Kidney (tissue), 22 donors: ENCODE measurements at places on chromosomes 1 and 21.
A peak's percentile ranks its signal among the peaks of the same experiment; 100 is the strongest.

DNA sequence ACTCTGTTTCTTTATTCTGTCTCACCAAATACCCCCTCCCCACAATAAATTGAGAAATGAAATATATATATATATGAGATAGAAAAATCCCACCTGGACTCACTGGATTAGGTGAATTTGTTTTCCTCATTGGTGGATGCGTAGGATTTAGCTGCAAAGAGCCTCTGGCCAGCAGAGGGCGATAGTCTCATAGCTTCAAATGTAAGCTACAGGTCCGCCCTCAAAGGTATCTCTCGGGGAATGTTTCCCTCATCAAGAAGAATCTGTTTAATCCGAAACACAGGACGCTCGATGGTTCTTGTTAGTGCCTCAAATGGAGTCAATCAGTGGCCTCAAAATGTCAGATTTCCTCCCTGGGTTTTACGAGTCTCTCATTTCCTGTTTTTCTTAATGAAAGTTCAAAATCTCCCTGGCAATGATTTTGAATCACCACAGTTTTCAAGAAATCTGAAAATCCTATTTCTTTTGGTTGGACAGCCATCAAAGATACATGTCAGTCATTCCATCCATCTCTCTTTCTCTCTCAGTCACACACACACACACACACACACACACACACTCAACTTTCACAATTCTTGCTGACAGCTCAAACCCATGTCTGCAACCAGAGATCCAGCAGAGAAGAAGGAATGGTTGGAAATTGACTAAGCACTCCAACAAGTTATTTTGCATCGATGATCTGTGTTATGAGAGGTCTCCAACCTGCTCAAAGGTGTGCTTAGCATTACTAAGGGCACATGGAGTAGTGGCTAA is 13.9 kb upstream of the CAMK1G start:
- peak; percentile 89 for DNase-seq

DNA sequence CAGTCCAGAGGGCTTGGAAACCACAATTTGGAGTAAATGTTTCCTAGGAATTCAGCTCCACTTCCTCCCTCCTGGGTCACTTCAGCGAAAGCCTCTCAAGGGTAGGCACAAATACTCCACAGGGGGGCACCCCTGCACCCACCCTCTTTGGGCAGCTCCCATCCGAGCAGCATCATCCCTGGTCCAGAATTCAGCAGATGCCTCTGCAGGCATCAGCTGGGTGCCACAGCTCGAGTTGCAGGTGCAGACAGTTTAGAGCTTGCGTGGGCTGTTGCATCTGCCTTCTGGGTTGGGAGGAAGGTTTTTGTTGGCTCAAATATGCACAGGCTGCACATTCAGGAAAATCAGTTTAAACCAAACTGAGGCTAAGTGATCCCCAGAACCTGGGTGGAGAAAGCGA is 25.0 kb downstream of the KANK4 start:
- DNase-seq, result no peak

- no peak for DNase-seq
Measured at GRCh38 chr1:59510249-59510648, 213.4 kb downstream of the FGGY start.

- DNase-seq, result no peak
Measured at GRCh38 chr1:74425676-74426075, 86.7 kb downstream of the LRRC53 start.

- no peak for DNase-seq
Measured at GRCh38 chr21:45551316-45551715, 9.1 kb upstream of the SLC19A1 start.

DNA sequence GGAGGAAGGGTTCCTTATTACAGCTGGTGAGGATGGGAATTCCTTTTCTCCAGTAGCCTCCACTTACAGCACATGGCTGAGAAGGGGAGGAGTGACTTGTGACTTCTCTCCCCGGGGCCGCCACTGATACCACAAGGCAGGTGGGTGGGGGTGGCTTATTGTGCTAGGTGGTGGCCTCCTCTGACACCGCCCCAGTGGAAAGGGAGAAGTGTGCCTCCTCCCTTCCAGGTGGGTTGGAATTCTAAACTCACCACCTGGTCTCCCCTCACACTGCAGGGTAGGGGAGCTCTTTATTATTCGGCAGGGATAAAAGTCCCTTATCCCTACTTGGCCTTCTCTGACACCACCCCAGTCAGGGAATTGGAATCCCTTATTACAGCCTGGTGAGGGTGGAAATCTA is 89.5 kb downstream of the CCDC30 start:
- no peak for DNase-seq

DNA sequence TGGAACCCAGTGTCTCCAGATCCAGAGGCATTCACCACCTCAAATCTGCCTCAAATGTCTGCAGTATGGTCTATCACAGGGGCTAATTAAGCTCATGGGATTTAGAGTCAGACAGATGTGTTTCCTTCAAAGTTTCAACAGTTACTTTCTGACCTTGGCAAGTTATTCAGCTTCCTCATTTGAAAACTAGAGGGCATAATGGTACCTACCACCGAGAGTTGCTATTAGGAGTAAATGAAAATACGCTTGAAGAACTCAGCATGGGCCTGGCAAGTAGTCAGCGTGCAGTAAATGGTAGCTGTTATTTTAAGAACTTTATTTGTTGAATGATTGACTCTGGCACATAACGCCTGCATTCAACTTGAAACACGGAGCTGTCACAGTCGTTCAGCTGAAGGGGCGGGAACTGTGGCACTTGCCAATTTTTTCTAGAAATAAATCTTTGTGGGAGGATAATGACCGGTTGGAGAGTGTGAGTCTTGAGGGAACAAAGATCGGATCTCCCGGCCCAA is 1.2 kb upstream of the CAP1 start:
- peak; percentile 78 for DNase-seq

GRCh38 chr1:31372751-31373055 is 173 bp downstream of the FABP3 start:
- DNase-seq, result no peak

DNA sequence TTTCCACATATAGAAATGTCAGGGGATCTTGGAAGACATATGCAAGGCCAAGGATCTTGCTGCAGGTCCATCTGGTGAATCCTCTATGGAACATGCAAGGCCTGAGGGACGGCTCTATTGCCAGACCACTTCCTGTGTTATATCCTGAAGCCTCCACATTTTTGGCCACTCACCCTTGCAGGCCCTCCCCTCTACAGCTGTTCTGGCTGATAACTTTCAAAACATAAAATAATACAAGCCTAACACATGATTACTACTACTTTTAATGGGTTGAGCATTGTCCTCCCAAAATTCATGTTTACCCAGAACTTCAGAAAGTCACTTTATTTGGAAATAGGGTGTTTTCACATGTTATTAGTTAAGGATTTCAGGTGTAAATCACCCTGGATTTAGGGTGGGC is 18.5 kb upstream of the LYPLAL1 start:
- DNase-seq, result no peak

DNA sequence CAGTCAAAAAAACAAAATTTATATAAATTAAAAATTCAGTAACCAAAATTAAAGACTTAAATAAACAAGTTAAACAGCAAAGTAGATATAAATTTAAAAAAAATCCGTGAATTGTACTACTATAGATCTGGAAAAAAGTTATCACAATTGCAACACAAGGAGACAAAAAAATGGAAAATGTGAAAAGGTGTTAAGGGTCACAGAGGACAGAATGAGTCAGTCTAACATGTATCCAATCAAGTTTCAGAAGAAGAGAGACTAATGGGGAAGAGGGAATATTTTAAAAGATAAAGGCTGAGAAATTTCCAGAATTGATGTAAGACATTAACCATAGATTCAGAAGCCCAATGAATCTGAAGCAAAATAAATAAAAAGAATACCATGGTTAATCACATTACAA is 46.0 kb downstream of the USP24 start:
- DNase-seq, result no peak

DNA sequence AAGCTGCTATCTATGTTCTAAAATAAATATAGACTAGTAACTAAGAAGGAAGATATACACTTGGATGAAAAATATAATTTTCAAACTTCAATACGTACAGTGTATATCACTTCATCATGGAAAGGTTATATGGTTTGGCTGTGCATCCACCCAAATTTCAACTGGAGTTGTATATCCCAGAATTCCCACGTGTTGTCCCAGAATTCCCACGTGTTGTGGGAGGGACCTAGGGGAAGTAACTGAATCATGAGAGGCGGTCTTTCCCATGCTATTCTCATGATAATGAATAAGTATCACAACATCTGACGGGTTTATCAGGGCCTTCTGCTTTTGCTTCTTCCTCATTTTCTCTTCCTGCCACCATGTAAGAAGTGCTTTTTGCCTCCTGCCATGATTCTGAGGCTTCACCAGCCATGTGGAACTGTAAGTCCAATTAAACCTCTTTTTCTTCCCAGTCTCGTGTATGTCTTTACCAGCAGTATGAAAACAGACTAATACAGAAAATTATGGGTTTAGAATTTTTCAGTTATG is 10.7 kb downstream of the NEGR1 start:
- DNase-seq, result no peak

DNA sequence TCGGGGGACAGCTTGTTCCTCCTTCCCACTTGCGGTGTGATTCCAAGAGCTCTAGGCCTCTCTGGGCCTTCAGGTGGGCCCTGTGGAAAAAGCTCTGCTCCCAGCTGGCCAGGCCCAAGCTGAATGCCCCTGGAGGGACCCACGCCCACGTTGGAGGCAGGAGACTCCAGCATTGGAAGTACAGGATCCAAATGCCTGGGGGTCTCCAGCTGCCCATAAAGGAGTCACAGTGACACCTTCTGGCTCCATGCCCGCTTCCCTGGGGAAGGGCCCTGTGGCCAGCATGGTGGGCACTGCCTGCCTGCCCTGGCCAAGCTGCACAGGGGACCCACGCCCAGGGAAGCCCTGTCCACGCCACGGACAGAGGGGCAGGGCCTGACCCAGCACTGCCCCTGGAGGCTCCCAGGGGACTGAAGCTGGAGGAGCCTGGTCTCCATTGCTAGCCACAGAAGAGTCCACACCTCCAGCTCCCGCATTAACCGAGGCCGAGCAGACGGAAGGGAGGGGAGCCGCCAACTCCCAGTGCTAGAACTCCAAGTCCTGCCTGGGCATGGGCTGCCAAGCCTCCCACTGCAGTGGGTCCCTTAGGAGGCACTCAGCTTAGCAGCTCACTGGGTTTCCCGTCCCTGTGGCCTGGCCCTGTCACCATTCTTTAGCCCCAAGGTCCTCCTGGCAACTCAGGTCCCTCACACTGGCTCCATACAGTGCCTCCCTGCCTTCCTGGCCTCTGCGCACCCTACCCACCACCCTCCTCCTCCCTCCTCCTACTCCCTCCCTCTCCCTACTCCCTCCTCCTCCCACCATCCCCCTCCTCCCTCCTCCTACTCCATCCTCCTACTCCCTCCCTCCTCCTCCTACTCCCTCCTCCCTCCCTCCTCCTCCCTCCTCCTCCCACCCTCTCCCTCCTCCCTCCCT is 41.9 kb downstream of the WNT9A start:
- no peak for DNase-seq

GRCh38 chr1:206803221-206803730 is 31.0 kb upstream of the IL10 start:
- DNase-seq, result no peak

GRCh38 chr1:187537936-187538335 is 709.2 kb downstream of the PLA2G4A start:
- no peak for DNase-seq

GRCh38 chr1:32724678-32725614 is 22.4 kb upstream of the SYNC start:
- DNase-seq, result no peak

GRCh38 chr1:96349896-96350295 is 371.7 kb upstream of the PTBP2 start:
- no peak for DNase-seq

DNA sequence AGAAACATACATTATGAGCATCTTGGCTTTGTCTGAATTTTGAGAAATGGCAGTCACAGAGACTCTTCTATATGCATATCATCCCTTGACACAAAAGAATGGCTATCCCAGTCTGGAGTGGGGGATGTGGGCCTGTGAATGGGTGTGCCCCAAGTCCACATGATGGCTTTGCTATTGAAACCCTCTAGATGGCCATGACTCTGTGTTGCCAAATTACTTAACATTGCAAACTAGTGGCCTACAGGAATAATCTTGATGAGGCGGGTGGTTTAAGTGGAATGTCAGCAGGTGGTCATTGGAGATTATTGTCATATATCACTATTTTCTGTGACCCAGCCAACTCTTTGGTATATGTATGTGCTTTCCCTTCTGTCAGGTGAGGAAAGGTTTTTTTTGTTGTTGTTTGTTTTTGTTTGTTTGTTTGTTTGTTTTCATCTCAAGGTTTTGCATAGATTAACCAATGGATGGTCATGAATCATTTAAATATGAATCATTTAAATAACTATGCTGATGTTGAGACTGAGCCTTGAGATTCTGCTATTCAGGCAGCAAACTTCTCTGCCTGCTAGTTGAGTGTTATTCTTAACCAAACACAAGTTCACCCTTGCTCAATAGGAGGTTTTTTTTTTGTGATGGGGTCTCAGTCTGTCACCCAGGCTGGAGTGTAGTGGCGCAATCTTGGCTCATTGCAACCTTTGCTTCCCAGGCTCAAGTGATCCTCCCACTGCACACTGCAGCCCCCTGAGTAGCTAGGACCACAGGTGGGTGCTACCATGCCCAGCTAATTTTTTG is 103.0 kb downstream of the NOS1AP start:
- DNase-seq, result no peak

GRCh38 chr1:30902593-30903290 is 5.8 kb downstream of the SDC3 start:
- DNase-seq, result no peak

DNA sequence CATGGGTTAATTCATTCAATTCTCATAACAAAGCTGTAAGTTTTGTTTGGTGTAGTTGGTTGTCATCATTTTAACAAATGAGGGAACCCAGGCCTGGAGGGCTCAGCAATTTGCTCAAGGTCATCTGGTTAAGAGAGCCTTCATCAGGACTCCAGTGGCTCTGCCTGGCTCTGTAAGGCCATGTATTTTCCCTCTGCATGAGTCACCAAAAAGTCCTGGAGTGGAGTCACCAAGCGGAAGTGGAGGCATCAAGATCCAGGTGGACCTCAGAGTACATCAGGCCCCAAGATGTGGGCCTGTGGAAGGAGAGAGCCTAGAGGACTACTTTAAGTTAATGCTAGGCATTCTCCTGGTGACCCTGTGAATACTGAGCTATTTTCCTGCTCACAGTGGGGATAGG is 30.0 kb upstream of the RBM15 start:
- no peak for DNase-seq

- DNase-seq, result no peak
Measured at GRCh38 chr1:231750818-231751362, 124.3 kb downstream of the DISC1 start.

DNA sequence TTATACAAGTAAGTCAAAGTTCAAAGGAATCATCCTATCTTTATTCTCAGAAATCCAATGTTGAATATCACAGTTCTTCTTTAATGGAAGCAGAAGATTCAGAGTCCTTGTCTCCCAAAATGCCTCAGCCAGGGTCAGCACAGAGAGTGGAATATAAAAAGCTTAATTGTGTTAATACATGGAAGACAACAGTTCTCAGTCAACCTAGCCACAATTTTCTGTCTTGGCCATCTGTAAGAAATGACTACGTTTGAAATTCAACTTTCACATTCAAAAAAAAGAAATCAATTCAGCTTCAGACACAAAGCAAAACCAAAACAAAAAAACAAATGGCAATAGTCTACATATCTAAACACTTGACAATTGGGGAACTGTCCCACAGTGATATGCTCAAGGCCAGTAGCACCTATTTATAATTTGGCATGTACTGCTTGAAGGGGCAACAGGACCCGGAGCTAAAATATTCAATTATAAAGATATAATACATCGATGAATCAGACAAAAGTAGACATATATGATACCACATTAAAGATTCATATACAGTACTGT is 27.3 kb upstream of the GLIS1 start:
- DNase-seq, result no peak

GRCh38 chr1:7299329-7299799 is 471.7 kb upstream of the VAMP3 start:
- peak; percentile 78 for DNase-seq
